ENCODE measurements at places on chromosomes 13 and 19. TPM values are rescaled to one million over a fixed set of nuclear protein-coding genes. Genes with fewer than 3 reads are reported as not detected.

Gene SHISA7
- 0.05 TPM for polyA plus RNA-seq

Gene FZR1
- 14.3 TPM for polyA plus RNA-seq

Gene PSG2
- polyA plus RNA-seq = not detected

Gene CCL25
- polyA plus RNA-seq = not detected

Gene ARRDC2
- polyA plus RNA-seq = 24.7 TPM

Gene DHDH
- polyA plus RNA-seq = not detected

Gene ZNF493
- polyA plus RNA-seq = 6.3 TPM
